ENCODE measurements at places on chromosomes 2 and 18.

DNA sequence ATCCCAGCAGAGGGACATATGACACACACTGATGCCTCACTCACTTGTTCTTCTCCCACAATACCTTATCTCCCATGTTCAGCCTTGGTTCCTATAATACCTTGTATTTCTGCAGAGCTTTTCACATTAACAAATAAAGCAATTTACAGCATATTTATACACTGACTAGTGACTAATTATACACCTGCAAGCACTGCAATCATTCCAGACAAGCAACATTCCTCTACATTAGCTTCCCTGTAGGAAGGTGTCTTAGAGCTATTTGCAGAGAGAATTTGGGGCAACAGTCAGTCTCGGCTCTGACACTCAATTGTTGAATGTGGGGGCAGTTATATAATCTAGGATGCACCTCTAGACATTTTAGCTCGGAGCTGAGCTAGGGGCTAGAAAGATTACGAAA, 9.5 kb upstream of the INSIG2 start:
- no peak for DNase-seq

- DNase-seq: peak; percentile 48
These were observed 19.2 kb downstream of the DAW1 start for GRCh38 chr2:227890495-227891079.

DNA sequence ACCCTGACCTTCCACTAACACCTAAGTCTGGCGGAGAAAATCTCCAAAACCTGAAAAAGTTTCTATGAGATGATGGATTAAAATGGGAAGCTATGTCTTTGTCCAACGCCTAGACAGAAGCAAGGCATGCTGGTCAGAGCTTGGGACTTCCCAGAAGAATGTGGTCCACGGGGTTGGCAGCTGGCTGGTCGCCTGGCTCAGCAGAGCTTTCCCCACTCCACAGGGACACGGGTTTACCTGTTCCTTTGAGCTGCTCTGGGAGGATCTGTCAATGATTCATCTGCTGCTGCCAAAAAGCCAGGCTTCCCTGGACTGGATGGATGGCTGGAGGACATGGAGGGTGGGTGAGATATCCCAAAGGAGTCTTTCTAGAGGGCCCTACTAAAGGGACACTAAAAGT, 10.8 kb downstream of the MBOAT2 start:
- DNase-seq: no peak

GRCh38 chr2:100359576-100359975, 37.3 kb upstream of the LONRF2 start:
- DNase-seq: no peak

GRCh38 chr2:75432761-75433361, 127.9 kb downstream of the EVA1A start:
- DNase-seq: no peak

DNA sequence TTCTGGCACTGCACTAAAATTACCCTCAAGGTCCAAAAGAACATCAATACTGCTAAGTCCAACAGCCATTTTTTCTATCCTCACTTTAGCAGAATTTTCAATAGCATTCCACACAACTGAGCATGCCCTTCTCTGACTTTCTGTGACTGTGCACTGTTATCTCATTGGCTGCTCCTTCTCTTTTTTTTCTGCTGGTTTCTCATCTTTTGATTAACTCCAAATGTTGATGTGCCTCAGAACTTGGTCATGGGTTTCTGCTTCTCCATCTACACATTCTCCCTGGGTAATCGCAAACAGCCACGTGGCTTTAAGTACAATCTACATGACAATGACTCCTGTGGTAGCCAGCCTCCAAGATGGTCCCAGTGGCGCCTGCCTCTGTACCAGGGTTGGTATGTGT, 75.0 kb upstream of the CD226 start:
- DNase-seq: no peak

DNA sequence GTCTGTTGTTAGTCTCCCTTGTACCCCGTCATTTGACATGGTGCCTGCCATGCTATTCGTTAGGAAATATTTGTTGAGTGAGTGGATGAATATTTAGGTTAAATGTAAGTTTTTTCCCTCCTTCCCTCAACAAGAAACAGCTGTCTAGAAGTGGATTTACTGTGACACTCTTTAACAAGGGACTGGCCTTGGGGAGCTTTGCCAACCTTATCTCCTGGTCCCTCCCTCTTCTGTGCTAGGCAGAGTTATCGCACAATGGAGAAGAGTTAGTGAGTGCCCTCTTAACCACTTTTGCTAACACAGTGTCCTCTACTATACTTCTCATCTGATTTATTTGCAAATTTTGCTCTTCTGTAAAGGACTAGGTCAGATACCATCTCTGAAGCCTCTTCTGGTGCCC, 61.2 kb downstream of the DIS3L2 start:
- no peak for DNase-seq

DNA sequence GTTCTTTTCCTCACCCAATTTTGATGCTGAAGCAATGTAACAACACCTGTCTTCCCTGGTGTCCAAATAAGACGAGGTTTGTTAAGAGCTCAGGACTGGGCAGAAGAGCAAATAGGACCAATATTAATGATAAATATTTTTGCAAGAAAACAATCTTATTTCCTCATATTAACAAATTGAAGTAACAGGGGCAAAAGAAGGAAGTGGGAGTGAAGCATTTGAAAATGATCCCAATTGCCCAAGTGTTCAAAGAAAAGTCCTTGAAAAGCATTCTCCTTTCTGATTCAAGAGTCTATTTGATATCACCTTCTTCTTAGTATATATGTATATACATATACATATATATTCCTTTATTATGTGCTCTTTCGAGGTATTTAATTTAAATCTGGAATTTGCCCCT, 418.8 kb downstream of the ARHGAP15 start:
- no peak for DNase-seq

DNA sequence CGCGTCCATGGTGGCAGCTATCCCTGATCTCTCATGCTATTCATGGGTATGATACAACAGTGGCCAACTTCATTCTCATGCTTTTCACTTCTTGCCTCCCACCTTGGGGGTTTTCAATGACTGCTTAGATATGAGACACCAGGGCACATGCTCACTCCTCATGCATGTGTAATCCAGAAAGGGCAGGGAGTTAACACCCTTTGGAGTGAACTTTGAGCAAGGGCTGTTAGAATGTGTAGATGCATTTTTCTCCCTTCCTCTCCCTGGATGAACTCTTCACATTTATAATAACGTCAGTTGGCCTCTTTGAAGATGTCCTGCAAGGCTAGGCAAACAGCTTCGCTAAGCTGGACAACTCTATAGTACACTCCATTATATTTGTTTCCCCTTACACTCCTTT, 56.7 kb downstream of the DPP10 start:
- no peak for DNase-seq

DNA sequence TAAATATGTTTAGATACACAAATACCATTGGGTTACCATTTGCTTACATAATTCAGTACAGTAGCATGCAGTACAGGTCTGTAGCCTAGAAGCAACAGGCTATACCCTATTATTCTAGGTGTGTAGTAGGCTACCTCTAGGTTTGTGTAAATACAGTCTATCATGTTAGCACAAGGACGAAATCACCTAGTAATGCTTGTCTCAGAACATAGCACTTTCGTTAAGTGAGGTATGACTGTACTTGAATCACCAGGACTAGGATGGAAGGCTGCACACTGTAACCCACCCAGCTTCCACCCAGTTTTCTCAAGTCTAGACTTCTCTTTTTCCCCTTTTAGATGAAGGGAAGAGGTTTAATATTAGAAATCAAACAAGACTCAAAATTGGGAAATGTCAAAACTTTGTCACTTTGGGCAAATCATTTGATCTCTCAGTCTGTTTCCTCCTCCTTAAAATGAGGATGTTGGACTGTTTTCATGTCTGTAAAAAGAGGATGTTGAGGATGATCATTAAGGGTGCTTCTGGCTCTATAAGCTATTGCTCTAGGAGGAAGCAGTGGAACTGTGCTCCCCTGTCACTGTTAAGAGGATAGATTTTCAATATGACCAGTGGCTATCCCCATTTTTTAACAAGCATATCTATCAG, 3.7 kb upstream of the SOCS6 start:
- DNase-seq: no peak

DNA sequence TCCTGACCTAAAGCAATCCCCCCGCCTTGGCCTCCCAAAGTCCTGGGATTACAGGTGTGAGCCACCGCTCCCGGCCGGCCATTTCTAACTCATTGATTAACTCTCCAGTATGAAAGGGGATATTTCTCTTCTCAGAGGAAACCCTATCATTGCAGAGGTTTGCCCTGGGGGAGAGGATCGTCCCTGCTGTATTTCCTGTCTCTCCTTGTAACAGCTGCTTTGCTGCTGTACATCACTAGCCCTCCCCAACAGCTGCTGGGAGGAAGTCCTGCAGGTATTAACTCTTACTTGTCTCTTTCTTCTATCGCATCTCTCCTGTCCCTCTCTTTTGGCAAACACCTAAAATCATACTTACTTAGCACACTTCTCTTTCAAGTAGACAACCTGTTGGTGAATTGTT, 219.0 kb upstream of the DSEL start:
- DNase-seq: no peak

DNA sequence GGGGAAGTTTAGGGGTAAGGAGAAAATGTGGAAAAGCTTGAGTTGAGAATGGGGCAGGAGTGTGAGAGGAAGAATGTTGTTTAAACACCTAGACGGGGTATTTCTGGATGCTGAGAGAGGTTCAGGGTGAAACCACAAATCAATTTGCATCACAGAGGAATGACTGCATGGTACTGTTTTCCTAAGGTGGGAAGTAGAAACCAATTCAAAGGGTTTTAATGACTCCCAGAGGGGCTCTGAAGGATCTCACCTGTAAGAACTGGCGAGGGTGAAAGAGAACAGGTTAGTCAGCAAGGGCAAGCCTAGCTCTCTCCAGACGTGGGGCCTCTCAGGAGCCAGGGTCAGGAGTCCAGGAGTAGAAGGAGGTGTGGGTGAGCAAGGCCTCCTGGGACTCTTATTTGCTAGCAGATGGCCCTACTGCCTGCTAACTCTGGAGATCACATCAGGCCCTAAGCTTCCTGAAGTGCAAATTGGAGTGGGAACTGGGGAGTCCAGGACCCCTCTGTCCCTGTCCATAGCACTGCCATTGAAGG, 133.0 kb upstream of the CELF4 start:
- peak; percentile 18 for DNase-seq

GRCh38 chr2:148013876-148014275, 6.7 kb downstream of the ORC4 start:
- no peak for DNase-seq

- no peak for DNase-seq
These were observed 25.9 kb upstream of the STEAP3 start for GRCh38 chr2:119197529-119198239.

- no peak for DNase-seq
These were observed 83.7 kb upstream of the SLC1A4 start for GRCh38 chr2:64905338-64906024.

GRCh38 chr2:73202156-73203054, at the start of gene NOTO:
Gene NOTO (plus strand): TSS chr2:73202574. CDS start chr2:73202667, 93 bp downstream.
- peak; percentile 64 for DNase-seq

DNA sequence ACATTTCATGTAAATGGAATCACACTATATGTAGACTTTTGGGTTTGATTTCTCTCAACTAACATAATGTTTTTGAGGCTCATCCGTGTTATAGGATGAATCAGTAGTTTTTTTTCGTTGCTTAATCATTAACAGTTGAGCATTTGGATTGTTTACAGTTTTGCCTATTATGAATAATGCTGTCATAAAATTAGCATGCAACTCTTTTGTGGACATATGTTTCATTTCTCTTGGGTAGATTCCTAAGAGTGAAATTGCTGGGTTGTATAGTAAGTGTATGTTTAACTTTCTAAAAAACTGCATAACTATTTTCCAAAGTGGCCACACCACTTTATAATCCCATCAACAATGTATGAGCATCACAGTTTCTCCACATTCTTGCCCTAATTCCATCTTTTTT, 7.7 kb upstream of the RHBDD1 start:
- no peak for DNase-seq

DNA sequence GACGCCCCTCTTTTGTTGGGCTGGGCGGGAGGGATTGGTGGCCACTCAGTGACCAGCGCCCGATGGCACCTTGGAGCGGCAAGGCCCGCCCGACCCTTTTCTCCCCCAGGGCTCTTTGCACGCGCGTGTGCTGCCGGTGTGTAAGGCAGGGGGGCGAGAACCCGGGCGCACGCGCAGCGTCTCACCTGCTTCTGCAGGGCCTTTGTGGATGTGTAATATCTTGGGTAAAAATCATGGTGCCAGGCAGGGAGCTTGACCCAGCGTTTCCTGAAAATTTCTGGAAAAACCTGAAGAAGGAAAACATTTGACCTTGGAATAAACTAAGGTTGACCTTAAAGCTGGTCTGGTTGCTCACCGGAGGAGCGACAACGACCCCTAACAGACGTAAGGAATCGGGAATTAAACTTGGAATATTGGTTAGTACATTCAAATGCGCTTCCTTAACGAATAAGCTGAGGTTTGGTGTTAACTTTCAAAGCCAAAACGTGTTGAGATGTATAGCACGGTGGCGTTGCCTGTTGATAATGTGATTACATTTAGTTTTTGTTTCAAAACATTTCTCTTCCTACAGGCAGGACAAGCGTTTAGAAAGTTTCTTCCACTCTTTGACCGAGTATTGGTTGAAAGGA, 438 bp downstream of the HSPE1 start:
- DNase-seq: no peak

DNA sequence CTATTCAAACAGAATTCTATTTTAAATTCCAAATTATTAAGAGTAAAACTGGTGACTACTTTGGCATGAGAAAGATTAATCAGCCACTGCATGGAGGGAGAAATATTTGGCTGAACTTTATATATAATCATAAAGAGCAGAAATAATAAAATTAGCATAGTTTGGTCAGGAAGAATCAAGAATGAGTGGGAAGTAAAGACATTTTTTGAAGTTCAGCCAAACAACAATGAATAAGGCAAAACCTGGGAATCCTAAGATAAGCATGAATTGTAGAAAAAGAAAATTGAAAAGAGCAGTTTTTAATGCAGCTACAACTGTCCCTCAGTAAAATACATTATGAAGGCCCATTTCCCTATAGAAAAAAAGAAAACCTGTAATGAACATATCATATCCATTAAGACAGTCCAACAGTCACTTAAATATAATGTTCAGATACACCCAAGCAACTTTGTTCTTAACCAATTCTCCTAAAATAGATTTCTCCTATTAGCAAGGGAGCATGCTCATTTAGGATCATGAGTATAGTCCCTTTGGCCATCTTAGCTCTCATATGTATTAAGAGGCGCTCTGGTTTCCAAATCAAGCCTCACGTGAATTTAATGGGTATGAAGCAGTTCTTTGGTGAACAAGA, 6.5 kb downstream of the TMEM17 start:
- DNase-seq: no peak

All from iPS-NIHi11 (cell line).